ENCODE measurements at places on chromosomes 11 and 22. TPM values are rescaled to one million over a fixed set of nuclear protein-coding genes. Genes with fewer than 3 reads are reported as not detected.

GRCh38 chr11:134150195-134150903 is 73.4 kb downstream of the NCAPD3 start:
- no peak for DNase-seq

DNA sequence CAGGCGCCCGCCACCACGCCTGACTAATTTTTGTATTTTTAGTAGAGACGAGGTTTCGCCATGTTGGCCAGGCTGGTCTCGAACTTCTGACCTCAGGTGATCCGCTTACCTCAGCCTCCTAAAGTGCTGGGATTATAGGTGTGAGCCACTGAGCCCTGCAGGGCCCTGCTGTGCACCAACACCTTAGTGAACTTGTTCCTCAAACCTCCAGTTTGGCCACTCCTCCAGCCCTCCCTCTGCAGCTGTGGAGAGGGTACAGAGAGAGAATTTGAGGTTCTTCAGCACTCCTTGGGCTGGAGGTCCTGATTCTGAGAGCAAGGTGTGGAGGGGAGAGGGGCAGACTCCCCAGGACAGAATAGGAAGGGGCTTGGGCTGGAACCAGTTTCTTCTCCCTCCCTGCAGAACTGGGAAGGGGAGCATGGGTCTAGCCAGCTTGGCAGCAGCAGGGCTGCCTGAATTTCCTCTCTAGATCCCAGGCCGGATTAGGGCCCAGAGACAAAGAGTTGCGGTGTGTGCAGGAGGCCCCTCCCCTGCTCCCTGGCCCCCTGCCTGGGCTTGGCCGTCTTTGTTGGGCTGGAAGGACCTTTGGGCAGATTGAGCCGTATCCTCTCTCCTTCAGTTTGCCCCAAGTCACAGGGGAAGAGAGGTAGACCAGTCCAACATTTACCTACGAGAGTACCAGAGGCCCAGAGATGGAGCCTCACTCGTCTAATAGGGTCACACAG is 2.3 kb upstream of the PEX16 start:
- no peak for DNase-seq

DNA sequence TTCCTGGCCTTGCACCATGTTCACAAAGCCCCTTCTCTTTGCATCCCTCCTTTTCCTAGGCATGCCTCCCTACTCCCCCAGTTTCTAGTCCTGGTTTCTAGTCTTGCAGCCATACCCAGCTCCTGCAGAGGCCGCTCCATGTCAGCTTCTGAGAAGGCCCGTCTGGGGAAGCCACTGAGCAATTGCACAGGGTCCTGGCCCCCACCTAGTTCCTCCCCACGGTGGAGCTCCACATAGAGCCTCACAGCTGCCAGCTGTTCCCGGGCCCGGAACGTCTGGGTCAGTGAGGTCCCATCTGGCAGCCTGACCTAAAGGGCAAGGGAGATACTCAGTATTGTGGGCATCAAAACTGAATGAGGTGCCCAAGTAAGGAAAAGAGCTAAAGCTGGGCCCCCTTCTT is 2.2 kb downstream of the UBXN1 start:
- no peak for DNase-seq

DNA sequence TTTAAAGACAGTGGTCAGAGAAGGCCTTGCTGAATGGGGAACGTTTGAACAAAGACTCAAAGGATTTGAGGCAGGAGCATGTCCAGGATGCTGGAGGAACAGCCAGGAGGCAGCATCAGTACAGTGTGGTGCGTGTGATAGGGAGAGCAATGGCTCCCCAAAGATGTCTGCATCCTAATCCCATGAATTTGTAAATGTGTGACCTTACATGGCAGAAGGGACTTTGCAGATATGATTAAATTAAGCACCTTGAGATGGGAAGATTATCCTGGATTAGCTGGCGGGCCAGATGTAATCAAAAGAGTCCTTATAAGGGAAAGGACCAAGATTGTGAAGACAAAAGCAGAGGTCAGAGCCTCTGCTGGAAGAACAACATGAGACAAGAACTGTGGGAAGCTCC is 24.6 kb upstream of the FAT3 start:
- DNase-seq: no peak

- no peak for DNase-seq
Measured at GRCh38 chr11:3836903-3837302, 3.9 kb downstream of the RHOG start.

The SLC5A12 gene
- 1.4 TPM for total RNA-seq

The SCGB2A2 gene
- not detected for total RNA-seq
